ENCODE measurements at places on chromosomes 4 and X.

- peak; percentile 62 for DNase-seq
These were observed 8.7 kb downstream of the SMIM10 start for GRCh38 chrX:134999469-134999868.

DNA sequence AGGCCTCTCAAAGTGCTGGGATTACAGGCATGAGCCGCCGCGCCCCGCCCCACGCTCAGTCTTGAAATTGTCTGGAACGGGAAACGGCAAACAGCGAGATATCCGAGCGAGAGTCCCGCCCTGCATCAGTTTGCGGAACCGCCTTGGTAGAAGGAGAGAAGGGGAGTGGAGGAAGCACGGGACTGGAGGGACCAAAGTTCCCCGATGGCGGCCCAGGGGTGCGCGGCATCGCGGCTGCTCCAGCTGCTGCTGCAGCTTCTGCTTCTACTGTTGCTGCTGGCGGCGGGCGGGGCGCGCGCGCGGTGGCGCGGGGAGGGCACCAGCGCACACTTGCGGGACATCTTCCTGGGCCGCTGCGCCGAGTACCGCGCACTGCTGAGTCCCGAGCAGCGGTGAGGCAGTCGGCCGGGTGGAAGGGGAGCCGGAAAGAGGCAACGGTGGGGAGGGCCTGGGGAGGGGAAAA, at the start of gene BST1:
BST1 (plus strand) TSS at position 125 of the 463 bp plus-strand sequence; CDS start at position 205, 80 bp downstream.
- DNase-seq, result peak; percentile 66

DNA sequence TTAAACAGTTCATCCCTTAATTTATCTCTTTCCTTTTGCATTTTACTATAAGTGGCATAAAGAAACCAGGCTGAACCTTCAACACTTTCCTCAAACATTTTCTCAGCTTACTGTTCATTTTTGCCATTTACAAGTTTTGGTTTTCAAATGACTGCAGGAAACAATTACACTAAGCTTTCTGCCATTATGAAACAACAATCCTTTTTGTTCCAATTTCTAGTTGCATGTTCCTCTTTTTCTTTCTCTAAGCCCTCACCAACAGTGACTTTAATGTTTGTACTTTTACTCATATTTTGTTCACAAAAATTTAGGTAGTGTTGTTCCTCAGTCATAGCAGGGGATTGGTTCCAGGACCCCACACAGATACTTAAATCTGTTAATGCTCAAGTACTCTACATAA, 1526.1 kb downstream of the STIM2 start:
- DNase-seq, result no peak

DNA sequence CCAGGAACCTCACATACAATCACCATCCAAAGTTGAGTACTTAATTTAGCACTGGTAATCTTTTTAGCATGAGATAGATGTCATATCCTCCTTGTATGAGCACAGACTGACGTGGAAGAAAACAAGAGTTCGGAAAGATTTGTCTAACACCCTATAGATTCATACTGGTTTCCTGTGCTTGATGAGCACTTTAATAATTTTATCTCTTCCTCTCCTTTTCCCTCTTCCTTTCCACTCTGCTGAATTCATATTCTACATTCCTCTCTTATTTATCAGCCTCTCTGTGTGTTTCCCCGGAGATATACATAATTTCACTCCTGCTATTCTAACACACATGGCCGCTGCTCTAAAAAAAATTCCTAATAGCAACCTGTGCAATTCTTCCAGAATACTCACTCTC, 273.9 kb downstream of the AFF2 start:
- DNase-seq, result no peak

GRCh38 chr4:620201-620600, 5.2 kb upstream of the PDE6B start:
- DNase-seq, result no peak

GRCh38 chr4:145093638-145094037, 4.4 kb downstream of the ANAPC10 start:
- no peak for DNase-seq

GRCh38 chr4:84944947-84945346, 21.5 kb downstream of the WDFY3 start:
- peak; percentile 66 for DNase-seq

DNA sequence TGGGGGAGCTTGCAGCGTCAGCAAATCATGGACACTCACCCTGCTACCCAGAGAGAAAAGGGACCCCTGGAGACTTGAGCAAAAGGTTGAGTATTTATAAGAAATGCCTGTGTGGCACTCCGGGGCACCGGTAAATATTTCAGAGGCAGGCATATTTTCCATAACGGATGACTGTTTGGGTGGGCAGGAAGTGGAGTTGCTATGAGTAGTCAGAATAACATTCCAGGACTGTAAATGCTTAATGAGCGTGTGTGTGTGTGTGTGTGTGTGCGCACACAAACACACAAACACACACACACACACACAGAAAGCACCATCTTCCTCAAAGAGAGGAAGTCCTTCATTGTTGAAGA, 74.6 kb downstream of the MXRA5 start:
- DNase-seq, result peak; percentile 80

All from iris pigment epithelial cell (primary cell).